ENCODE measurements at places on chromosomes 4 and X.
A peak's percentile ranks its signal among the peaks of the same experiment; 100 is the strongest.

DNA sequence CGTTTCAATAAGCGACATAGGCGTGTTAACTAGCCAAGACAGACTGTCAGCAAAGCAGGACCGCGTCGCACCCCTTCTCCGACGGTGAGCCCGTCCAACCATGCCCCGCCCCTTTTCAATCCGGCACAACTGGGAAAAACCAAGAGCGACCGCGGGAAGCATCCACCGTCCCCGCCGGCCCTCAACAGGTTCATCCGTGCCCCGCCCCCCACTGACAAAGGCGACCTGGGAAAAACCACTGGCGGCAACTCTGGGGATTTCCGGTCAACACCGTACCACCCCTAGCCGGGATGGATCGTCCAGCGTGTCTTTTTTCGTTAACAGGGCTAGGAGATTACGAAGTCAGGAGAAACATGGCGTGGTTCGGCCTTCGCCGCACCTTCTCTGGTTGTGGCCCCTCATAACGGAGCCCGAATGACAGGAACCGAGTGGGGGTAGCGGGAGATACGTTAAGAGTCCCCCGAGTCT, 377 bp downstream of the TIMM17B start:
- no peak for DNase-seq

GRCh38 chr4:75940692-75941253, at the start of gene NAAA:
NAAA (minus strand) TSS chr4:75941013; CDS start chr4:75940949, 64 bp downstream.
- DNase-seq: peak; percentile 67

DNA sequence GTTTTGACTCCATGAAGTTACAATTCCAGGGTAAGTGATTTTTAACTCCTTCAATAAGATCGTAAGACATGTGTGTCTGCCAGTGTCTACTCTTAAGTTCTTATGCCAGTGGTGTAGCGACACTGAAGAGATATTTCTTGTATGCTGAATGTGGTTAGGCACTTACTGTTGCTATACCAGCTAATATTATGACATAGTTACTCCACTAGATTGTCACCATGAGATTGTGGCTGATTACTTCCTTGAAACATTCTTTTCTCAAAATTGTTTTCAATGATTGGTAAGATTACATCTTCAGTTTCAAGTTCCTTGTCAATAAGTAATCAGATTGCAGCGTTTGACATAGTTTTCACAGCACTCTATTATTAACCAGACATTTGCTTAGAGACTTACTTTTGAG, 60.6 kb upstream of the PAGE5 start:
- no peak for DNase-seq

GRCh38 chr4:159401226-159401712, 298.4 kb downstream of the RAPGEF2 start:
- no peak for DNase-seq

DNA sequence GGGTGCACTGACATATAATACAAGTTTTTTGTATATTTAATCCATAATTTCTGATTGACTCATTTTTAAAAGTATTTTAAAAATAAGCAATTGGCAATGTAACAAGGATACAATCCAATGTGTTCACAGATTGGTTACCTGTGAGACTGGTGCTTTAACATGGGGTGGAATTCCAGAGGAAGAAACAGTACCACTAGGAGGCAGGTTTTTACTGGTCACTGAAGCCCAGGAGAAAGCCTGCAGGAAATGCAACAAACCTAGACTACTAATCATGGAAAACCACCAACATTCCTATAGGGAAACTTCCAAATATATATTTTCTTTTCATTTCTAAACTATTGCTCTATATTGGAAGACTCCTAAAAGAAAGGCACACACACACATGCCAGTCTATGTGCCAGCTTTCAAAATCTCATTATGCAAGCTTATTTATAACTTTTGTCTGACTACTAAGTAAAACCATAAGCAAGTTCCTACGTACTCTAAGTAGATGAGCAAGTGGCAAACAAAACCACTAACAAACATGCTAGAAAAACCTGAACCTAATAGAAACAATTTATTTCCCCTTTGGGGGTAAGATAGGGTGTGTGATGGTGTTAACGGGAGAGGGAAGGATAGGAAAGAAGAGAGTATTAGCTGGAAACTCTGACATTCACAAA, 19.2 kb downstream of the G3BP2 start:
- no peak for DNase-seq

- DNase-seq: no peak
Measured at GRCh38 chr4:126364311-126364911, 1049.7 kb downstream of the FAT4 start.

GRCh38 chr4:111839141-111839540, 306.1 kb upstream of the FAM241A start:
- peak; percentile 18 for DNase-seq

- DNase-seq: no peak
Measured at GRCh38 chr4:21827575-21827974, 121.0 kb downstream of the KCNIP4 start.

DNA sequence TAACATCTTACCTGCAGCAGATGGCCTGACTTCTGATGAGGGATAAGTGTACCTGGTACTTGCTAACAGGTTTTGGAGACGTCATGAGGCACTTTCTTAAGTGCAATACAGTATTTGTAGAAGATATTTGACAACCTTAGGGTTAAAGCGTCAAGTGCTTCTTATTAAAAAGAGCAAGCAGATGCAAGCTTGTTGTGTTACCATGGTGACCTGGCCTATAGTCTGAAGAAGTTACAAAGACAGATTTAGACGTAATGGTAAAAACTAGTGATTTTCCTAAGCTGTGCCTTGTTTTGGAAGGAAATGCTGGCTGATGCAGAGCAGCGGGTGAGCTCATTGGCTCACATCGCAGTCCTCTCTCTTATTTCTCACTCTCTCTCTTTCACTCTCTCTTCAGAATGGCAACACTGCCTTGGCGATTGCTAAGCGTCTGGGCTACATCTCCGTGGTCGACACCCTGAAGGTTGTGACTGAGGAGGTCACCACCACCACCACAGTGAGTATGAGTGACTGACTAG, 243.6 kb downstream of the ANK2 start:
- DNase-seq: peak; percentile 45

DNA sequence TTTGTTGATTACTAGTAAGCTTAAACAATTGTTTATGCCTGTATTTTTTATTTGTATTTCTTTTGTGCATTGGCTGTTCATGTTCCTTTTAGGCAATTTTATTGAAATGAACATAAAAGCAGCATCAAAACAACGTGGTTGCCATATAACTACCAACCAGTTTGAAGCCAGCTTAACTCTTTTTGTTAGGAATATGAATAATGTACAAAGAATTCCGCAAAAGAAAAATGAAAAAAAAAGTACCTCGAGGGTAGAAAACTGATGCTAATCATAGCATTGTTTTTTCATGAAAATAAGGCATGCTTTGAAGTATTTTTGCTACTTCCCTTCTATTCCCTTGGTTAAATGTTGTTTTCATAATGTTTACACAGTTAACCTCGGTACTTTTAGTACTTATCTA, 1024.0 kb upstream of the SLIT2 start:
- DNase-seq: no peak

DNA sequence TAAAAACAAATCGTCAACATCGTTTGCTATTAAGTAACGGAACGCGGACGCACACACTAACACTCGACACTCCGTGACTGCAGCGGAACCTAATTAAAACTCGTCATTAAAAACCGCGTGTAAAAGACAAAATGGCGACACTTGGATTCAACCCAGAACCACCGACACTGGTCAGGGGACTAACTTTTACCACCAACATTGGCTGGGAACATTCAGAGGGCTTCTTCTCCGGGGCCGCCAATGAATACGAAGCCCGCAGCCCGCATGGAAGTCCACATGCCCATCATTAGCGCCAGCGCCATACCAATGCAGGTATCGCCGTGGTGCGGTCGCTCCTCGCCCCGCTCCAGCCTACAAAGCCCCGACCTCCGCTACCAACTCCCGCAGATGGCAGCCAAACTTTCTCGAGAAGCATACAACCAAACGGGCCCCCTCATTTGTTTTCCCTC, 498 bp downstream of the RBMX start:
- peak; percentile 45 for DNase-seq

DNA sequence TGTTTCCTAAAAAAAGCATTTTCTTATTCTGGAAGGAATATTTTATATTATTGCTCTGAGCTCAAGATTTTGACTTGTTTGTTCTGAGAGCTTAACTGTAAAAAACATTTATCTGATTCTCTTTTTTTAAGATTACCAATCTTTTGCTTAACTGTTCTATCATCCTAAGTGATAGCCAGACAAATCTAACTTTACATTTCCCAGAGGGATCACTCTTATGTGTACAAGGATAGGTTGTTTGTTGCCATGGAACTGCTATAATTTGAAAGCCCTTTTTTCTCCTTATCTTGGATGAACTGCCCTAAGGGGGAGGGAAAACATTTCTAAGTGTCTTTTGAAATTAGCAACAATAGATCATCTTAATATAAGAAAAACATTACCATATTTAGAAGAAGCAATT, 494.7 kb downstream of the TRAM1L1 start:
- DNase-seq: no peak

GRCh38 chr4:108276690-108277089, 108.0 kb upstream of the LEF1 start:
- no peak for DNase-seq

DNA sequence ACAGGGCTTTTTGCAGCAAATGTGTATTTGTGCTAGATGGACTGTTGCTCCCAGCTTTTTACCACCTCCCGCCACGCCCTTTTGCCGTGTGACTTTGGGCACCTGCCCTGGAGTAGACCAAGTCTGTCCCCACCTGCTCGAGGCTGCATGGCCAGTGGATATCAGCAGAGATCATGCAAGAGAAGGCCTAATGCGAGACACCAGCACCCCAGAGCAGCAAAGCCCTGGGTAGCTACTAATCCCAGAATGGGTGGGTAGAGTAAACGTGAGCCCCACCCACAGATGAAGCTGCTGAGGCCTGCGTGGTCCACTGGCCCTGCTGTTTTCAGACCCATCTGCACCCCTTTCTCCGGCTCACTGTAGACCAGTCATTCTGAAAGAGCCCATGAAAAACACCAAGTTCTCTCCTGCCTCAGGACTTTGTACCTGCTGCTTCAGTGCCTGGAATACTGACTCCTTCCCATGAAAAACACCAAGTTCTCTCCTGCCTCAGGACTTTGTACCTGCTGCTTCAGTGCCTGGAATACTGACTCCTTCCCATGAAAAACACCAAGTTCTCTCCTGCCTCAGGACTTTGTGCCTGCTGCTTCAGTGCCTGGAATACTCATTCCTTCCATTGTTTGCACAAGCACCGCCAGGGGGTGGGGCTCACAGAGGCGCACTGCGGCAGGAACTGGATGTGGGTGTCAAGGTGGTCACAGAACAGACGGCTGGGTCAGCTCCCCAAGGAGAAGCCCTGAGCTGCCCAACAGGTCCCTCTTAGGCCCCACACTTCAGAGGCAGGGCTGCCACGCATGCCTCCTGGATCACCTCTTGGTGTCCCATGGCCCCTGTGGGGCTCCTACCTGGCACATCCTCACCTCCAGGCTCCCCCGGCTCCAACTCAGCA, 5.1 kb upstream of the TNIP2 start:
- DNase-seq: no peak

- DNase-seq: no peak
Measured at GRCh38 chr4:54256491-54257486, 27.7 kb downstream of the PDGFRA start.

GRCh38 chr4:95898226-95898625, 58.3 kb downstream of the PDHA2 start:
- no peak for DNase-seq

DNA sequence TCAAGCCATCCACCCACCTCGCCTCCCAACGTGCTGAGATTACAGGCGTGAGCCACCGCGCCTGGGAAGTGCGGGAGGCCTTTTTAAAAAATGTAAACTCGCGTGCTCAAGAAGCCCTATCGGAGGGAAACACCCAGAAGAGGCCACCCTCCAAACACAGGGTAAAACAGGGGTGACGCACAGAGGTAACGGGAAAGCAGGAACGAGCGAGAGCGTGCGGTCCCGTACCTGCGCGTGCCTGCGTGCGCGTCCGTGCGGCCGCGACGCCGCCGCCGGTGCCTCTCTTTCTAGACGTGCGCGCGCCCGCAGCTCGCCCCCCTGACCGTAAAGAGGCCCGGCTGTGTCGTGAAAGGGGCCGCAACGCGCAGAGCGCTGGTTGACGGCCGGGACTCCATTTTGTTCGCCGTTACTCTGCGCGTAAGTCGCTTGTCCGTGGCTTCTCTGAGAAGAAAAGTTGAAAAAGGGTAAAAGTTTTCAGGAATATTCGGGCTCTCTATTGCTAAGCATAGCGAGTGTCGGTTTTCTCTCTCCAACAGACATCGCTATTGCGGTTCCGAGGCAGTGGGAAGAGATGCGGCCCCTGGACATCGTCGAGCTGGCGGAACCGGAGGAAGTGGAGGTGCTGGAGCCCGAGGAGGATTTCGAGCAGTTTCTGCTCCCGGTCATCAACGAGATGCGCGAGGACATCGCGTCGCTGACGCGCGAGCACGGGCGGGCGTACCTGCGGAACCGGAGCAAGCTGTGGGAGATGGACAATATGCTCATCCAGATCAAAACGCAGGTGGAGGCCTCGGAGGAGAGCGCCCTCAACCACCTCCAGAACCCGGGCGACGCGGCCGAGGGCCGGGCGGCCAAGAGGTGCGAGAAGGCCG, at the start of gene MRFAP1:
TSS of gene MRFAP1 (plus strand) at position 394 of the 872 bp plus-strand sequence. CDS start at position 572, 178 bp downstream.
- DNase-seq: peak; percentile 92

- no peak for DNase-seq
Measured at GRCh38 chr4:176618138-176618537, 174.6 kb downstream of the VEGFC start.

DNA sequence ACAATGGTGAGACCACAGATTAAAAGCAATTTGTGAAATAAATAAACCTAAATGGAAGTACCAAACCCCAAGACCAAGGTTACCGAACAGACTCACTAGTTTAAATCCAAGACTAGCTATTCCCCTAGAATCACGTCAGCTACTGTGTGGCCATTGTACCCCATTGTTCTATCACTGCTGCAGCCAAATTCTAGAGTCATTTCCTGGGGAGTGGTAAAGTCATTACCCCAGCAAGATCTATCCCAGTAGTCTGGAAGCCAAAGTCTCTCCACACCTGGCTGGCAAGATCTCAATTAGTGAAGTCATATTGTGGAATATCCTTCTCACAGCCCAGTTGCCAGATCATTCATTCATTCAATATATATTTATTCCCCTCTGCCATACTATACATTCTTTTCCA, 67.5 kb downstream of the PHOX2B start:
- DNase-seq: no peak

GRCh38 chrX:130539721-130540321, 138.0 kb downstream of the RBMX2 start:
- DNase-seq: no peak

- DNase-seq: no peak
Measured at GRCh38 chr4:26412381-26413372, 77.6 kb downstream of the CCKAR start.

DNA sequence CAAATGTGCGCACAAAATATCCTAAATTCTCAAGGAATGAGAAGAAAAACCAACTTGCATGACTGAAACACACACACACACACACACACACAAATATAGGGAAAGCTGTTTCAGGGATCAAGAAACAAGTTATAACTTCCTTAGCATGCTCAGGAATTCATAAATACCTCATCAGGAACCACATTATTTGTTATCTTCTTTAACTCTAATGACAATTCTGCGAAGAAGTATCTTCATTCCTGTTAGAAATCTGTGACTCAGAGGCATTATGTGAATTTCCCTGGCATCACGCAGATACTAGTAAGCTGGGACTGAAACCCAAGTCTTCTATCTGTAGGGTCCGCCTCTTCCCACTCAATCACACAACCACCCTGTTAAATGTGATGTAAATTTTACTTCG, 30.3 kb downstream of the TMPRSS11A start:
- no peak for DNase-seq
